ENCODE measurements at places on chromosomes 5 and 9.

DNA sequence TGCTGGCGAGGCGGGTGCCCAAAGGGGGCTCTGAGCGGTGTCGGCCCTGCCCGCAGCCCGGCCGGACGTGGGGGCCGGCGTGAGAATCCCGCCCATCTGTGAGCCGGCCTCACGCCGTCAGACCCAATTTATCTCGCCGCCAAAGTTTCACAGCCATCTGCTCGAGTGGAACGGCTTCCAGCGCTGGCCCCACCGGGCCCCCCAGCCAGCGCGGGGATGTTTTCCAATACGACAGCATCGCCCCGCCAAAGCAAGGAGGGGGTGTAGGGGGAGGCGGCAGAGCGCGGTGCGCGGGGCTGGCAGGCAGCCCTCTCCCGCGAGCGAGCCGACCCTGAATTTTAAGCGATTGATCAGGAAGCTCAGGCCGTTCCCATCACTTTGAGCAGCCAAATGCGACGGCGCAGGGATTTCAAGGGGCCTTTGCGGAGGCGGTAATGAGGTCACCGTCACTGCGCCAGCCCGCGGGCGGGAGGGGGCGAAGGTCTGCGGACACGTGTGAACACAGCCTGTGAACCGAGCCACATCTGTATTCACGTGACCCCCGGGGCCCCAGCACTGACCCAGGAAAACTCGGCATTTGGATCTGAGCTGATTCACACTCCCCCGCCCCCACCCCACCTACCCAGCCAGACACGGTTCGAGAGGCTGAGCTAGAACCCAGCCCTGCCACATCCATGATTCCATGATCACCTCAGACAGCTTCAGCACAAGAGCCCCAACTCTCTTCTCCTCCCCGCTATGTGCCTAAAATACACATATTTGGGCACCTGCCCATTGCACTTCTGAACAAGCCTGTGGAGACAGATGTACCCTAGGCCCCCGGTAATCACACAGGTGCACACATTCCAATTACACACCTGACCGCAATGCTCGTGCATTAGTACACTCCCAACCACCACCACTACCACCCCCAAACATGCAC, 47.8 kb upstream of the PSD2 start:
- DNase-seq, result no peak

GRCh38 chr9:114770991-114771390, 34.8 kb downstream of the TNFSF15 start:
- DNase-seq, result no peak

GRCh38 chr9:133252301-133253020, 22.5 kb downstream of the ABO start:
- DNase-seq, result no peak

DNA sequence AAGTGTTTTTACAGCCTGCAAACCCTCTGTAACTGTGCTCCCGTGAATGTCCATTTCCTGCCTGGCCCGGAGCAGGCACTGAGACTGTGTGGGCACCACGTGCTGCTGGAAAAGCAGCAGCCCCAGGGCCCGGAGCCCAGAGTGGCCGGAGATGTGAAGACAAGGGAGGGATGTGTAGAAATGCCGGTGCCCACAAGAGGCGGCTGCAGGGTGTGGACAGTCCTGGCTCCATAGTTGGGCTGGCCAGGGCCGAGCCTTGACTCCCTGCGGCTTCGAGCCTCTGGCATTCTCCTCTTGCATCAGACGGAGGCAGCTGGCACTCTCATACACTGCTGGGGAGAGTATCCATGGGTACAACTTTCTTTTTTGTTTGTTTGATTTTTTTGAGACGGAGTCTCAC, 13.2 kb upstream of the GFPT2 start:
- DNase-seq, result peak; percentile 29

- no peak for DNase-seq
Observed at GRCh38 chr5:37886242-37886905, 46.5 kb upstream of the GDNF start.

DNA sequence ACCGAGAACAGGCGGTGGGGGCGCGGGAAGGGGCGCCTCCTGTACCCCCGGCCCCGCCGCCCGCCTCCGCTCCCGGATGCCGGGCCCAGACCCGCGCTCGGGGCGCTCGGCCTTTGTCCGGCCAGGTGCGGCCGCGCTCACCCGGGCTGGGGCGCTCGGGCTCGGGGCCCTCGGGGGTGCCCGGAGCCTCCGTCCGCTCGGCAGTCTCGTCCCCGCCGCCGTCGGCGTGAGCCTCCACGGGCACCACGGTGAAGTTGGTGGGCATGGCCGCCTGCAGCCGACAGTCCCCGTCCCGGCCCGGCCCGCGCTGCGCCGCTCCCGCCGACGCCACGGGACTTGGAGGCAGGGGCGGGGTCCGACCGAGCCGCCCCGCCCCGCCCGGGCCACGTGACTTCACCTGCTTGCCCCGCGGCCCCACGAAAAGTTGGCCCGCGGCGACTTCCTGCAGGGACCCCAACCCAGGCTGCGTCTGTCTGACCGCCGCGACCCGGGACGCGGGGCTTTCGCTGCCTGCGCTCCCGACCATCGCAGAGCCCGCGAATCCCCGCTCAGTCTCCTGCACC, at the start of gene SLC12A7:
Gene SLC12A7 (minus strand): TSS at position 337 of the 563 bp plus-strand sequence. CDS start 72 bp downstream, at position 265.
- DNase-seq, result no peak

GRCh38 chr5:120614531-120615180, 150.6 kb downstream of the PRR16 start:
- DNase-seq, result peak; percentile 68

DNA sequence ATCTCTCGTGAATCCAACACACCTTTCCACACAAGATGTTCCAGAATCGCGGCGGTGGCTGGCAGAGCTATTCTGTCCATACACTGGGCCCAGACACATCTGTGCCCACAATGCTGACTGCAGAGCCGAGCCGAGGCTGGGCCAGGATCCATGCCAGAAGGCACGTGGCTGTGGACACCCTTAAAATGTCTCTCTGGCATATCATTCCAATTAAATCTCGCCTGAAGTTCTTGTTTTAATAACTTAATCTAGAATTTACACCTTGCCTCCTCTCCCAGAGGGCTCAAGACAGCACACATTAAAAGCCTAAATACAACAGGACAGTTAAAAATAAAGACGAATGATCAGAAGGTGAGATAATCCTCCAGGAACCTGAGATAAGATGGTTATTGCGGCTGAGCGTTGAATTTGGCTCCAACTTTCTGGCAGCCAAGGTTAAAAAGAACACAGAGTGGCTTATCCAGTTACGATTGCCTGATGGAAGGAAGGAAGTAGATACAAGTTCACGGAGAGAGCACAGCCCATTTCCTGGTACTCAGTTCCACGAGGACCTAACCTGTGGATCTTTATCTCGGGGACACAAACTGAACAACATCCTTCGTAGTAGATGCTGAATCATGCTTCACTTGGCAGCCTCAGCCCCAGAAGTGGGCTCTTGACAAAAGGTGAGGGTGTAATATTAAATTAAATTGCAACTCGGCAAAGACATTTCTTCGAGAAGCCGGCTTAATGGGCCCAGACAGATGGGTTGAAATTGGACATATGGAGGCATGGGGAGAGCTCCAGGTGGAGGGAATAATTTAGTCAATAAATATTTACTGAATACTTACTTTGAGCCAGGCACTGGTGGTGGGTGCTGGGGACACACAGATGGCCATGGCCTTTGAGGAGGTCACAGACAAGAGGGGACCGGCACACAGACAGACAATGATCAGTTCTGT, 86.0 kb upstream of the TBC1D2 start:
- no peak for DNase-seq

DNA sequence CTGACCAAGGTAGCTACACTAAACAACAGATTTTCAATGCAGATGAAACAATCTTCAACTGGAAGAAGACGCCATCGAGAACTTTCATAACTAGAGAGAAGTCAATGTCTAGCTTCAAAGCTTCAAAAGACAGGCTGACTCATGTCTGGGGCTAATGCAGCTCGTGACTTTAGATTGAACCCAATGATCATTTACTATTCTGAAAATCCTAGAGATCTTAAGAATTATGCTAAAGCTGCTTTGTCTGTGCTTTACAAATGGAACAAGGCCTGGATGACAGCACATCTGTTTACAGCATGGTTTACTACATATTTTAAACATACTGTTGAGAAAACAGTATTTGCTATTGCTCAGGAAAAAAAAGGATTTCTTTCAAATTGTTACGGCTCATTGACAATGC, 54.9 kb downstream of the RICTOR start:
- DNase-seq, result no peak

- no peak for DNase-seq
Observed at GRCh38 chr5:145938776-145939539, 2.6 kb downstream of the SH3RF2 start.

DNA sequence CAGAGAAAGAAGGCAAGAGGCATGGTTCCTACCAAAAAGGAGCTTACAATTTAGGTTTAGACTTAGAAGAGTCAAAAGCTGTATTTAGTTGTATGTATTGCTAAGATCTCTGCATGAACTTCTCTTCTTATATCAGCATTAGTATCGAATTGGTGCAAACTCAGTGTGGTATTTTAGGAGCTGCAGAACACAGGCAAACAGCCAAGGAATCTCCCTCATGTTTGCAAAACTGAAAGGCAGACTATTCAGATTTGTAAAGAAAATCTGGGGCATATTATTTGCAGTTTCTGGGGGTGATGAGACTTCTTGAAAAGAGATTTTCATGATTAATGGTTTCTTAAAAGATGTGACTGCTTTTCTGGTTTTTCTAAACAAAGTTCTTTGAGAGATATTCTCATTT, 252.7 kb downstream of the CEMIP2 start:
- no peak for DNase-seq

- DNase-seq, result no peak
Observed at GRCh38 chr5:110707260-110707844, 19.1 kb downstream of the TMEM232 start.

GRCh38 chr5:158951436-158952247, 148.1 kb downstream of the EBF1 start:
- DNase-seq, result no peak

GRCh38 chr9:107118863-107119624, 164.0 kb upstream of the RAD23B start:
- no peak for DNase-seq

DNA sequence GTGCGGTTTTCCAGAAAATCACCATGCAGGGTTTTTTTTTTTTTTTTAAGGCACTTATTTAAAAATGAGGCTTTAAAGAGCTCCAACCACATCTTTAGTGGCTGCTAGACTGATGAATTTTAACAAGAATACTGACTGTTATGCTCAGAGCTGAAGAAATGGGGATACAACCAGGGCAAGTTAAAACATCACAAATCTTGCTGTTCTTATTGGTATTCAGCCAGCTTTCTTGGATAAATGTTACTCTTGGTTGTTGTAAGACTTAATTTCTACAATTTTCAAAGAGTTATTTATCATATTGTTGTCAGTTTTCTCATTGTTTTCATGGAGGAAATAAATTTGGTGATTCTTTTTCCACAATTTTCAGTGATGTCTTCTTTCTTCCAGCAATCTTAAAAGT, 352.8 kb upstream of the FAM174A start:
- no peak for DNase-seq

- no peak for DNase-seq
Observed at GRCh38 chr9:14380061-14380836, 66.3 kb upstream of the NFIB start.

DNA sequence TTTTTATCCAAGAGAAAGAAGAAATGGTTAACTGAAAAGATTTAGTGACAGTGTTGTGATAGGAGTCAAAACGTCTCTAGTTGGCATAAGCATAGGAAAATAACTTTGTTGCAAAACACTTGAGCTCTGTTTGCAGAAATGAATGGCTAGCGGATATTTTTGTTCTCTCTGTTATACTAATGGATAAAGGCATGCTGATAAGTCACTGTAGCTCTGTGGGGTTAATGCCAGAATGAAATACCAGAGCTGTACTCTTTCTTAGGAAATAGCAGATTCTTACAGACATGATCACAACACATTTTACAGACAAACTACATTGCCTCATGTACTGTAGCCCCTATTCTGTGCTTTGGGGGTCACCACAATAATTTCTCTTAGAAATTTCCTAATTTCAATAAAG, 202.8 kb downstream of the DMRTA1 start:
- peak; percentile 41 for DNase-seq

DNA sequence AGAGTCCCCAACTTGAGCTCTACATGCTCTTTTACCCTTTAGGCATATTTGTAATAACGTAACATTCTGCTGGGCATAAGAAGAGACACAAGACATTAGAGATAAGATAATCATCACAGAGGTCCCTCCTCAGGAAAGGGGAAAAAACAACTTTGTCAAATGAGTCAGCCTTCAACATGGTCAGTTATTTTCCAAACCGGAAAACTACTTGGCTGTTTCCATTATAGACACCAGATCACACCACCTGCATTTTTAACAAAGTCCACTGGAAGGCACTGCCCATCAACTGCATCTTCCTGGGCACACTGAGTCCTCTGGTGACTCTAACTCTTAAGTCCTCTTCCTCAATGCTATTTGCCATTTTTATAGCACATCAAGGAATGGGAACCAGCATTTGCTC, 221.8 kb downstream of the FAM114A2 start:
- no peak for DNase-seq

- DNase-seq, result no peak
Observed at GRCh38 chr5:36641431-36641830, 35.0 kb downstream of the SLC1A3 start.

DNA sequence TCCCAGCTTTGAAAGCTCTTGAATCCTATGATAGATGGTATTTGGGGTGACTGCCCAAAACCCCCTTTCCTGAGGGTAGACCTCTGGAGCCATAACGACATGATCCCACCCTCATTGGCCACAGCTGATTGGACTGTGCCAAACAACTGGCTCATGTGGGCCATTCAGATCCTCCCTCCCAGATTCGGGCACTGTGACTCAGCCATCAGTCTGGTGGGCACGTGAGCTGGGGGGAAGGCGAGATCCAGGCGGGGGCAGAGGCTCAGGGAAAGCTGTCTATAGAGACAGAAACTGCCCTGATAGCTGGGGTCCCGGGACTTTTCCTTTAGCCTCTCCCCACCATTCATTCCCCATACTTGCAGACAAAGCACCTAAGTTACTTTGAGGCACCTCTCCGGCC, 15.1 kb upstream of the NCS1 start:
- DNase-seq, result no peak

GRCh38 chr5:65721050-65721719, 724 bp downstream of the SGTB start:
- DNase-seq, result peak; percentile 45

DNA sequence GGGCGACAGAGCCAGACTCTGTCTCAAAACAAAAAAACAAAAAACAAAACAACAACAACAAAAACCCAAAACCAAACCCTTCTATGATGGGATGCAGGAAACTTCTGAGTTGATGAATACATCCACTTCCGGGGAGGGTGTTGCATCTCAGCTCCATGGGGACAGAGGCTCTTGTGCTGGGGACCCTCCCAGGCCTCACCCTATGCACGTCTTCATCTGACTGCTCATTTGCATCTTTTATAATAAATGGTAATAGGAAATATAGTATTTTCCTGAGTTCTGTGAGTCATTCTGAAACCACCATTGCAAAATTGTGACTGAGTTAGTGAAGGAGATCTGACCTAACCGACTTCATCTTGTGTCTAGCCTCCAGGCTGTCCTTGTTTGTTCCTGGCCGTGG, 109.5 kb upstream of the SLC28A3 start:
- no peak for DNase-seq

- no peak for DNase-seq
Observed at GRCh38 chr5:95738072-95738471, 6.9 kb downstream of the RHOBTB3 start.

GRCh38 chr5:142757564-142757963, 12.6 kb upstream of the ARHGAP26 start:
- no peak for DNase-seq

- DNase-seq, result no peak
Observed at GRCh38 chr5:72836810-72837209, 20.3 kb downstream of the TNPO1 start.

Data from stromal cell of bone marrow (primary cell).